Fibroblast of the aortic adventitia (primary cell): ENCODE measurements at places on chromosomes 5 and 9.

DNA sequence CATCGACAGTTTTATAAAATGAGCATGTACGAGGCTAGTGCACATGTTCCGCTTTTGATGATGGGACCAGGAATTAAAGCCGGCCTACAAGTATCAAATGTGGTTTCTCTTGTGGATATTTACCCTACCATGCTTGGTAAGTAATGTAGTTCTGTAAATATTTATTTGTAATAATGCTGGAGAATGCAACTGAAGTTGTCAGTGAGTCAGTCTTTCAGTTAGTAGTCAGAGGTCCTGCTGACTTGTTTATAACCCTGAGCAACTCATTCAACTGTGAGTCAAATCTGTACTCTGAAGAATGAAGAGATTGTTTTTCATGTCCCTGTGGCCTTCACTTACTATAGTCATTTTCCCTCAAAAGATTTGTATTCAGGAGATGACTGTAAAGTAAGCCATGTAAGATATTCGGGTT lies 28.4 kb upstream of the GPR150 start:
- peak; percentile 60 for DNase-seq

DNA sequence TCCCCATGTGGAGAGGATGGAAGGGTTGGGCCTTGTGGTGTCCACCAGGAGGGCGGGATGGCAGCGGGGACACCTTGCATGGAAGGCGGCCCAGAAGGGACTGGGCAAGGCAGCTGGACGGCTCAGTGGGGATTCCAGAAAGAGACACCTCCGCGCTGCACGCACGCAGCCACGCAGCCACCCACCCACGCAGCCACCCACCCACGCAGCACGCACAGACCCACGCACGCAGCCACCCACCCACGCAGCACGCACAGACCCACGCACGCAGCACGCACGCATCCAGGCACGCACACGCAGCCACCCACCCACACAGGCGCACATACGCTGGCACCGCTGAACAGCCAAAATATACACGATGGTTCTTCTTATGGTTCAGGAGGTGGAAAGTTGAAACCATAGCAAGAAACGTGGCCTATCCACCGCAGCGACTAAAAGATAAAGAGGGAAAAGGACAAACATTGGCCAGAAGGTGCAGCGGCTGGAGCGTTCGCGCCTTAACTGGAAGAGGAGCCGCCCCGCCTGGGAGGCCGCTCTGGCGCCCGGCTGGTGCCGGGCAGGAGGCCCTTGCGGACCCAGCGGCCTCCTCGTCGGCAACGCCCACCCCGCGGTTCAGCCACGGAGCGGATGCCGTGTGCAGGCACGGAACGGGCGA lies 22.2 kb upstream of the EXOC3 start:
- DNase-seq, result no peak

DNA sequence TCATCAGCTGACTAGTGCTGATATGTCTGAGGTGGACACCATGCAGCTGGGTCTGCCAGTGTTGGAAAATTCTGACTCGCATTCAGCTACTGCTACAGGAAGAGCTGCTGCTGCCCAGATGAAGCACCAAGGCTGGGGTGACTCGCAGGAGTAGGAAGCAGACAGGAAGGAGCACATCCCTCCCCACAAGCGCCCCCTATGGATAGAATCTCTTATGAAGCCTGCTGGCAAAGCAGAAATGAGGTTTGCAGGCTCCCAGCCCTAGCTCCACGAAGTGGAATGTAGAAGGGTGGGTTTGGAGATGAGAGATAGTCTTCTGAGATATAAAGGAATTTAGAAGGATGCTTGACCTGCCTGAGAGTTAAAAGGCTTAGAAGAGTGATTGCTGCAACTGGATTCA lies 443.0 kb downstream of the ACTL7B start:
- no peak for DNase-seq

GRCh38 chr5:51495672-51496071 lies 112.4 kb downstream of the ISL1 start:
- peak; percentile 27 for DNase-seq

DNA sequence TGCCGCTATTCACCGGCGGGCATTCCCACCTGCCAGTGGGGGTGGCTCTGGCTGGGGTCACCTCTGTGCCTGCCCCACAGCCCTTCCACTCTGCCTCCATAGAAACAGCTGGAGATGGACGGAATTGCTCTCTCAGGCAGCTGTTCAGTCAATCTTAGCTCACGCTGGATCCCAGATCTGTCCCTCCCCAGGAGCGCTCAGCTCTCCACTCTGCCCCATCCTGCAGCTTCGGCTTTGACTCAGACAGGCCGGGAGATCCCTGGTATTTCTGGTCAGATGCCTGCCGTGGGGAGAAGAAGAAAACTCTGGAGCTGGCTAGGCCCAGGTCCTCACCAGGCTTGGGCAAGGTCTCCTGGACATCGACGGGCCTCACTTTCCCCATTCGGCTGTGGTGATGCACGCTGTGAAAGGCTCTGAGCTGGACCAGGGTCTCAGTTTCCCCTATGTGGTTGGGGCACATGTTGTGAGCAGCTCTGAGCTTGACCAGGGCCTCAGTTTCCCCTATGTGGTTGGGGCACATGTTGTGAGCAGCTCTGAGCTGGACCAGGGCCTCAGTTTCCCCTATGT lies 7.6 kb upstream of the SLC9A3 start:
- DNase-seq, result no peak

DNA sequence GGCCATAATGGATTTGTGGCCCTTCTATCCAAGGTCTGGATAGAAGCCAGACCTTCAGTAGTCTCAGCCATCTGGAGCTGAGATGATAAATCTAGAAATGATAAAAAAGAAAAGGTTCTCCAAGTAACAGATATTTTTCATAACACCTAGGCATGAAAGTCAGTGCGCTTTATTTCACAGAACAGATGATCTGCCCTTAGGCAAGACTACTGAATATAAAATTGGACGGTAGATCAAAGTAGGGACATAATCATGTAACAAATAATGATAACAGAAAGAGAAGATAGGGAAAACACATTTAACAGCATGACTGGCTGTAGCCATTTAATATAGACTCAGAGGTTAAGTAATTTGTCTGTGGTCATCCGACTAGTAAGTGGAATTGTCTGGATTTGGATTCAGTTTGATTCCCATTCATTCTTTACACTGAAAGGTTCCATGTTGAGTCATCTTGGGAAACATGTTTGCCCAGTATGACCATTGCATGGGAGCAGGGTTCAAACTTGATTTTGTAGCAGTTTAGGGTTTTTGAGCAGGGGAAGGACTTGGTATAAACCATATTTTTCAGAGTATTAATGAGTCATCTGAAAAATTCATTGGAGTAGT lies 4.1 kb upstream of the CAVIN4 start:
- no peak for DNase-seq

DNA sequence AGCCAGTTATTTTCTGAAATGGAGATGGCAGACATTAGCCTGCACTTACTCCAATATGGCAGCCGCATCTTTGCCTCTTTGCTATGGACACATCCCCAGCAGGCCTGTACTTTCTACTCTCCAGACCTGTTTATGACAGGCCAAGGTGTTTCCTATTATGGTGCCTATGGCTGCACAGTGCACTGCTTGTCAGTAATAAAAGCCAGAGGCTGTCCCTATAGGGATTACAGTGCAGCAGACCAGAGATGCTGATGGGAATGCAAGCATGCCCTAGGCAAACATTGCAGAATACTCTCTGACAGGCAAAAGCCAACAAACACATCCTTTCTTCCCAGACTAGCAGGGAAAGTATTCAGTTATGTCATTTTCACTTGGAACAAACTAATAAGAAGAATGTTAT lies 442.9 kb downstream of the RAB3C start:
- no peak for DNase-seq

- peak; percentile 24 for DNase-seq
Observed at GRCh38 chr9:106861640-106862109, 1.3 kb upstream of the ZNF462 start.

GRCh38 chr5:127950707-127951391 lies 132.7 kb upstream of the SLC12A2 start:
- DNase-seq, result peak; percentile 58

- no peak for DNase-seq
Observed at GRCh38 chr5:1209489-1209852, 8.1 kb downstream of the SLC6A19 start.

GRCh38 chr5:10684303-10685086 lies 76.5 kb downstream of the DAP start:
- no peak for DNase-seq

- DNase-seq, result no peak
Observed at GRCh38 chr5:120771202-120771601, 307.1 kb downstream of the PRR16 start.

DNA sequence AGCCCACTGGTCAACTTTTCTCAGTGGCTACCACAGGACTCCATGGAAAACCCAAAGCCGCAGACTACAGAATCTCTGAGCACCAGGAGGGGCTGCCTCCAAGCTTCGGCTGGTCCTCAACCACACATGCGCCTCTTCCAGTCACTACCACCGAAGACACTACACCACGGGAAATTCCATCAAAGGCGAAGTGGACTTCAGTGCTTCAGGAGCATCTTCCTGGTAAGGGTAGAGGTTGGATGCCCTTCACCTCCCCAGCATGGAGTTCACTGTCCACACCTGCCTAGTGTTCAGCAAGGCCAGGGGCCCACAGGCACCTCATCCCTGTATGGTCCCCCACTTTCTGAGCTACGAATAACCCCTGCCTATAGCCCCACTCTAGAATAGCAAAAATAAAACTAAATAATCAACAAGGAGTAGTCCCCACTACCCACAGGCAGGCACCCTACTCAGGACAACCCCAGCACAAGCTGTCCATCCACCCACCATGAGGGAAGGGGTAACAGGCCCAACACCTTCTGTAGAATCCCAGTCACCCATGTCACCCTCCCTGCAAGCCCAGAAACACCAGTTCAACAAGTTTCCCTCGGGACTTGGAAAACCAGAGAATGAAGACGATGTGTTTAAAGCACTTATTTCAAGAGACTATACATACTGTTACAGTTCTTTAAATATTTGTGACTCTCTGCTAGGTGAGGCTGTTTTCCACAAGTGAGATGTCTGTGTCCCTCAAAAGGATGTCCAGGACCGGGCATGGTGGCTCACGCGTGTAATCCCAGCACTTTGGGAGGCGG lies 2.6 kb downstream of the VDAC1 start:
- no peak for DNase-seq

DNA sequence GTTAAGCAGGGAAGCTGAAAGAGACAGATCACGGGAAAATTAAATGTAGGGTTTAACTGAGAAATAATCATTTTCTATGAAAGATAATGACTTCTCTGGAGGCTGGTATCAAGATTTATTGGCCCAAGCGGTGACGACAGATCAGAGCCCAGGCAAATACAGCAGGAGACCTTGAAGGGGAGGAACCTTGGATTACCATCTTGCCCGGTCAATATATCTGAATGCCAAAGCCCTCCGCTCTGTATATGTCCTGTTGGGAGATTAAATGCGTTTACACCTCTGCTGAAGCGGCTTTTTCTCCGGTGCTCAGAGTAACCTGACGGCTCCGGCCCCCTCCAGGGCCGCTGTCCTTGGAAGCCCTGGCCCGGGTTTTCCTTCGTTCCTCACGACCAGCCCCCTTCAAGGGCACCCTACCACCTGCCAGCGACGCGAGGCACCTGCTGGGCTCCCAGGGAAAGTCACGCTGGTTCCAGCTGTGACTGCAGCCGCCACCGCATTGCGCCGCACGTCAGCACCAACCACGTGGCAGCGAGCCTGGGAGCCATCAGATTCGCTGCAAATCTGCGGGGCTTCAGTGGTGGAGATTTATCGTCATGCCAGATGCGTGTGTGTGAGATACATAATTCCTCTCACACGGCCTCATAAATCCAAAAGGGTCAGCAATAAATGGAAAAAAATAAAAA lies 4.4 kb upstream of the QSOX2 start:
- no peak for DNase-seq

GRCh38 chr9:111854799-111855198 lies 41.8 kb upstream of the UGCG start:
- peak; percentile 24 for DNase-seq

- DNase-seq, result peak; percentile 83
Observed at GRCh38 chr5:54658010-54658409, 140.5 kb downstream of the SNX18 start.

- DNase-seq, result no peak
Observed at GRCh38 chr5:88606626-88607025, 276.4 kb downstream of the MEF2C start.

DNA sequence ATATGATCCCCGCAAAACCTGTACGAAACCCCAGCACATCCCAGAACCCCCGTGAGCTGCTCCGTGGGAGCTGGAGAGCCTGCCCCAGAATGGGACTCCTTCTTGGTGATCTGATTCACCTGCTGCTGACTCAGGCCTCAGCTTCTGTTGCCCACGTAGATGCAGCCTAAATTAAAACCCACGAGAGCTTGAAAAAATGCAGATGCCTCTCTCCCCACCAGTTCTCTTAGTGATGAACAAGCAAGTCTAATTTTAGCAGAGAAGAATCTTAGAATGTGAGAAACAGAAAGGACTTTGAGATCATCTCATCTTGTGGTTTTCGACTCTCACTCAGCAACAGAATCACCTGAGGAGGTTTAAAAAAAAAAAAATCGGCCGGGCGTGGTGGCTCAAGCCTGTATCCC lies 57.6 kb downstream of the TMOD1 start:
- DNase-seq, result no peak

- DNase-seq, result no peak
Observed at GRCh38 chr9:90684736-90685135, 42.1 kb upstream of the DIRAS2 start.

DNA sequence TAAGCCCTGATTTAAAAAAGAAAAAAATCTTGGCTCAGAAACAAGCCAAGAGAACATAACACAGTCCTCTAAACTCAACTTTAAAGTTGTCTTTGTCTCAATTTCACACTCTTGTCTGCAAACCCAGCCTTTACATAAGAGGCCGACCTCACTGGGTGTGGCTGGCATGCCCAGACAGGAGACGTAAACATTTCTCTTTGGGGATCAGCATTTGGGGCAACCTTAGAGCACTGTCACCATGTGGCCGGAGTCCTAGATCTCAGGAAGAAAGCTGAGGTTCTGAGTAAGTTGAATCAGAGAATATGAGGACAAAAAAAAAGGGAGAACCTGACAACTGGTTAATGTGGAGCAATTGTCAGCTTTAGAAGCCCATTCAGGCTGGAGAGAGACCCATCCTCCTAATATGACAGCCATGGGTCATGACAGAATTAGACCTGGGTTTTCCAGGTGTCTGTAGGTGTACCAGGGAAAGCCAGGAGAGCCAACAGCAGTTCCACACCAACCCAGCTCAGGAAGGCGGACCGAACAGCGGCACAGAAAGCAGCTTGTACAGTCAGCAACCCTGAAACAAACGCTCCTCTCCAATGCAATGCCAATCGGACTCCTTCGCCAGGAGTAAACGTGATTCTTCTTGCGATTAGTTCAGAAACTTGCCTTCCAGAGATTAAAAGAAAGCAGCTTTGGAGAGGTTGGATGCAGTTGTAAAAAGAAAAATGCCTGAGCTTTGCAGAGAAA lies 97.9 kb upstream of the MAP3K1 start:
- peak; percentile 3 for DNase-seq

- no peak for DNase-seq
Observed at GRCh38 chr9:75071530-75072122, 16.3 kb downstream of the NMRK1 start.

- DNase-seq, result no peak
Observed at GRCh38 chr5:118326481-118327045, 661.8 kb downstream of the DTWD2 start.
